AG04449 (cell line): ENCODE measurements at places on chromosomes 16 and 17.

DNA sequence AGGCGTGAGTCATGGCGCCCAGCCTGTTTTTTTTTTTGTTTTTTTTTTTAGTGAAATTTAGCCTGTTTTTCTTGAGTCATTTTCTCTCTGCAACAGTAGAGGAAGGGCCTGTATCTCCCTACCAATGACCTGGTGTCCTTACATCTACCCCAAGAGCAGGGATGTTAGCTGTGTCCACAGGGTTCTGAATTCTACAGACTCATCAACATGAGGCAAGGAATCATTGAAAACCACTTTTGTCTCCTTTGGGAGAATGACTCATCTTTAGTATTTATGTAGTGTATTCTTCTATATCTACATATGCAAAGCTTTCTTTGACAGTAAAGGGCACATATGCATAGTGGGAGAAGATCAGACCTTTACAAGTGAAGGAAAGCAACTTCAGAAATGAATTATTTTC, 105.3 kb downstream of the SPECC1 start:
- no peak for DNase-seq

GRCh38 chr17:55344514-55344997, 77.1 kb downstream of the MMD start:
- DNase-seq: no peak

DNA sequence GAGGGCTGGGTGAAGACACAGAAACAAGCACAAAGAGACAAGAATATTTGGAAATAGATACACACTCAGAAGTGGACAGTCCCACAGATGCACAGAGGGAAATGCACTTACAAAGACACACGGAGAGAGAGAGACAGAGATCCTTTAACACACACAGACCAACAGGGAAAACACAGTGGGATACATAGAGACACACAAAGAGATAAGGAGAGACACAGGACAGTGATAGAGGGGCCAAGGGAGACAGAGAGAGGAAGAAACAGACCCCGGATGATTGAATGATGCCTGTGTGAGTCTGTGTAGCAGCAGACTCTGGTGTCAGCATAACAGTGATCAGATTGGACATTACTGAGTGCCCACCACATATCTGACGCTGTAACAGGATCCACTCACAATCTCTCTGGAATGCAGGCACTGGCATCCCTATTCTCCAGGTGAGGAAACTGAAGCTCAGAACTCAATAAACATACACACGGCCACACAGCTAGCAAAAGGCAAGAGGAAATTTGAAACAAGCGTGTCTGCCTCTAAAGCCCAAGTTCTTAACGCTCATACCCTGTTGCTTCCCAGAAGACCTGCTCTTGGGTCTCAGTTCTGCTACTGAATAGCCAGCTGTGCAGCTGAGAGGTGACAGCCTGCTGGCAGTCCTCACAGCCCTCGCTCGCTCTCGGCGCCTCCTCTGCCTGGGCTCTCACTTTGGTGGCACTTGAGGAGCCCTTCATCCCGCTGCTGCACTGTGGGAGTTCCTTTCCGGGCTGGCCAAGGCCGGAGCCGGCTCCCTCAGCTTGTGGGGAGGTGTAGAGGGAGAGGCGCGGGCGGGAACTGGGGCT, 186.3 kb upstream of the NLRP1 start:
- no peak for DNase-seq

GRCh38 chr17:38569701-38570512, 35.8 kb downstream of the SRCIN1 start:
- DNase-seq: no peak

DNA sequence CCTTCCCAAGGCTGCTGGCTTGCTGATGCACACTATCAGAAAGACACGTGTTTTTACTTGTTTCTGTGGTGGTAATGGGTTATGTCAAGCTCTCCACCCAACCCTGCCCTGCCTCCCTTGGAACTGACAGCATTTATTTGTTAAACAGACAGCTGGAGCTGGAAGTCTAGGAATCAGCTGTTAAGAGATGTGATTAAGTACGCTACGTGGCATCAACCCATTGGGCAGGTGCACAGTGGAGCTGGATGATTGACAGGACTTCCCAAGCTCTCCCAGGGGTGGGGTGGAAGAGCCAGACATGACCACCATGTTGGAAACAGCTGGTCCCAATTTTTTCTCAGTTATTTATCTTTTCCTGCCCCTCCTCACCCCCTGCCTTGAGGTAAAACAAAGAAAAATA, 49.4 kb downstream of the ADAMTS18 start:
- DNase-seq: no peak
